ENCODE measurements at places on chromosomes 1 and 21.

- no peak for DNase-seq
These were observed 43.4 kb downstream of the URB1 start for GRCh38 chr21:32349333-32349944.

GRCh38 chr1:205824180-205824579 lies 11.2 kb upstream of the SLC41A1 start:
- DNase-seq, result no peak

GRCh38 chr1:160739098-160739511 lies at the start of gene SLAMF7:
SLAMF7 (plus strand) TSS chr1:160739247; CDS start chr1:160739302, 55 bp downstream.
- DNase-seq, result no peak

- DNase-seq, result no peak
These were observed 1.2 kb downstream of the PKN2 start for GRCh38 chr1:88685259-88685620.

- no peak for DNase-seq
These were observed 31.0 kb upstream of the MAN1A2 start for GRCh38 chr1:117336088-117336817.

- no peak for DNase-seq
These were observed 3.6 kb downstream of the B3GALT5 start for GRCh38 chr21:39616211-39616772.

DNA sequence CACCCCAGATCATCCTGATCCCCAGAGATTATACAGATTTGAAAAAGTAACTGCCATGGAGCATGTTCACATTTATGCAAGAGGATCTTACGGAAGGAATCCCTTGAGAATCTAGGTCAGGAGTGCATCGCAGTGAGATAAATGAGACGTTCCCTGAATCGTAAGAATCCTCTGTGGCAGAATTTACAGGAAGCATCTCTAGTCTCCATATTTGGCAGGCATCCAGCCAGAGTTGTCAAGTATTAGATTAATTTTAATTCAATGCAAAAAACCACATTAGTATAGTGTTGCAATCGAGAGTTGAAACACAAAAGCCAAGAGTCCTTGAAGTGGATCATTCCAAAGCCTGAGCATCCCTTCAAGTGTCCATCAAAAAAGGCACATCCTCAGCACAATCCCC lies 100.8 kb downstream of the RRAGC start:
- DNase-seq, result no peak

DNA sequence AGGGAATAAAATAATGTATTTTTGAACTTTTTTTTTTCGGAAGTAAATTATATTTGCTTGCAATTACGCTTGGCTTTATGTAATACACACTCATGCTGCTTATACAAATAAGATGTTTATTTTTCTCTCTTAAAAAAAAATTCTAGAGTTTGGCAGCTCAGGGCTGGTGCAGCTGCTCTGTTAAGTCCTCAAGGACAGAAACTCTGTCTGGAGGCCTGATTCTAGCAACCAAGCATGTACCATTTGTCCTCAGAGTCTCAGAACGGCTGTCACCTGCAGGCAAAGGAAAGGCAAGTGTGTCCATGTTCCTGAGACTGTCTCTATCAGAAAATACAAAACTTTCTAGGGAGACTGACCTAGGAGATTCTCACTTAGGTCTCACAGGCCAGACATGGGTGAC lies 23.2 kb upstream of the CLDN17 start:
- DNase-seq, result no peak

DNA sequence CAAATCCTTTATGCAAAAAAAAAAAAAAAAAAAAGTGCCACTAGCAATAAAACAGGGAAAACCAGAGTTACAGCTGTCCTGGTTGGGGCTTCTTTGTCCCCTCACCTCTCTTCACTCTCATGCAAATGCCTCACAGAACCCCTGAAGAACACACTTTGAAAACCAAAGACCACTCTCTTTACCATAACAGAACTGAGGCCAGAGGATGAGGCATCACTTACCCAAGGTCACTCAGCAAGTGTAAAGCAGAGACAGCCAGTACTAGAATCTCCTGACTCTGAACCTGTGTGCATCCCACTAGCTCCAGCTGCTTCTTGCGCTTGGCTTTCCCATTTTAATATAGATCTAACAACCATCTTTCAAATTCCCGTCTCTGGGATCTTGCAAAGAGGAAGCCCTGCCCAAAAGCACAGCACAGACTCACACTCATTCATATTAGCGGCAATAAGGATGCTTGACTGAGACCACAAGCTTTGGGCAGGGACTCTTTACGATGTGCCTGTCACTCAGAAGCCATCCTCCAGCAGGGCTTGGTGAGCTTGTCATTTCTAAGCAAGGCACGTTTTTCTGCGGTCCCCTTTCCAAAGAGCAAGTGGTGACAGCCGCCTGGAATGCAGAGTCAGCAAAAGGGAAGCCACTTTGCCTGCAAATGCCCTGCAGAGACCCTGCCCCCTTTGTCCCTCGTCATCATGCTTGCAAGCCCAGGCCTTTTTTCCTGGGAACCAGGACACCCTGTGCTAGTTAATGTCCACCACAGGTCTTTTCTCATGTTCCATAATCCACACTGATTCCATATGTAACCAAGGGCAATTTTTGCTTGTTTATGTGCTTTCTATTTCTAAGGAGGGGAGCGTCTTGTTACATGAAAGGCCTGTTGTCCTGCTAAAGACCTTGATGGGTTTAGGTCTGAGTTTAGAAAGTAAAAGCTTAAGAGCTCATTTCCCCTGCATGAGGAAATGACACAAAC lies 76.5 kb upstream of the NFIA start:
- no peak for DNase-seq

DNA sequence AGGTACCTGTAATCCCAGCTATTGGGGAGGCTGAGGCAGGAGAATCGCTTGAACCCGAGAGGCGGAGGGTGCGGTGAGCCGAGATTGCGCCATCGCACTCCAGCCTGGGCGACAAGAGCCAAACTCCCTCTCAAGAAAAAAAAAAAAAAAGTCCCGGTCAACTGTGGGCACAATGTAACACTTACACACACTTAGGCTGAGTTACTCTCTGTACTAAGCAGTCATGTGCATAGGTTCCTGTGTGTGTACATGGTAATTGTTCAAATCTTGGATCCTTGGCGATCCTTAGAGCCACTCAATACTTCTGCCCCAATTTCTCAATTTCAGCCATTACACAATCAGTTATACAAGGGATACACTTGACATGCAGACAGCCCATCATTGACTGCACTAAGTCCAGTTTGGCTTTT lies 11.6 kb downstream of the SDCCAG8 start:
- DNase-seq, result no peak

- no peak for DNase-seq
These were observed 67.9 kb upstream of the ARID1A start for GRCh38 chr1:26627954-26628353.

DNA sequence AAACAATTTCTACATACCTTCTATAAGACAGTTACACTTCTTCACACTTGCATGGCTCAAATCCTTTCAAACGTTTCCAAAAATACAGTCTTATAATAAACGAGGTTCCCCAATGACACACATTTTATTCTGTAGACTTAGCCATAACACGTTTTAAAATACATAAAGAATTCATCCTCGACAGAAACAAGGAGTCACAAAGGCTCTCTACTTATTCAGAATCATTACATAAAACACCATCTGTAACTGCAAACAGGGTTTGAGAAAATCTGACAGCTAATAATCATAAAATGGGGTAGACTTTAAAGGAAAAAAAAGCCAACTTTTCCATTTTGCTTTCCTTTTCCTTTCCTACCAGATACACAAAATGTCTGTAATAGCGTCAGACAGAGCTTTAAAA lies 1.8 kb downstream of the PIK3R3 start:
- no peak for DNase-seq

GRCh38 chr1:207259391-207259790 lies 62.1 kb upstream of the CD55 start:
- no peak for DNase-seq

- DNase-seq, result no peak
These were observed 38.5 kb downstream of the ZBTB18 start for GRCh38 chr1:244089561-244089960.

- DNase-seq, result no peak
These were observed 606.5 kb upstream of the CAMK1G start for GRCh38 chr1:208977012-208977411.

DNA sequence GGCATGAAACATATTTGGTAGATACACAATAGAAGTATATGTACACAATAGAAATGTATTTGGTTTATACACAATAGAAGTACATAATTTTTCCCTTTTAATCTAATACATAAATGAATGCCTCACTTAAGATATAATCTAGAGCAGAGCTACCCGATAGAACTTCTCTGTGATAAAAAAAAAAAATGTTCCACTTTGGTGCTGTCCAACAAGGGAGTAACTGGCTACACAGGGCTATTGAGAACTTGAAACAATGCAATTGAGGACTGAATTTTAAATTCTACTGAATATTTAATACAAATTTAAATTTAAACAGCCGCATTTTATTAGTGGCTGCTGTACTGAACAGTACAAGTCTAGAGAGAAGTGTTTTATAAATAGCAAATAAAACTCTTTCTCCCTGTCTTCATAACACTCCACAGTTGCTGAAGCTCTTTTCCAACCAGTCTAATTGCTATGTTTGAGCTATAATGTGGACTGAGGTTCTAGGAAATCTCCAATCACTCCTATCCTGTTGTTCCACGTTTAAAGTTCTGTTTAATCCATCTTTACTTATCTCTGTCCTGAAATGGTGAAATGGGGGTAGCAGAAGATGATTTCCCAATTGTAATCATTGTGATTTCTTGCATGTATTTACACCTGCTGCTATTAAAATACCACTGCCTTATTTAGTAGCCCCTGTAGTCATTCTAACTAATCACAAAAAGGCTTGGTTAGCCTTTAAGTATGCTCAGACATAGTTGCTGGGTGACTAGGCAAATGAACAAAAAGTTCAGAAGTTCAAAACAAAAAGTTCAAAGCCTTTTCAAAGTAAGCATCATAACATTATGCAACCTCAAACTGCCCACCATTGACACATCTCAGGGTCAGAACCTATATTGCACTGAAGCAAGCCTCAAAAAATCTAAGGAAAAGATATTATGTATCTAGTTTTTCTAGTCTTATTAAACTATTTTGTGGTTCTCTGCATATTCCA lies 192.3 kb upstream of the C1orf87 start:
- DNase-seq, result no peak

DNA sequence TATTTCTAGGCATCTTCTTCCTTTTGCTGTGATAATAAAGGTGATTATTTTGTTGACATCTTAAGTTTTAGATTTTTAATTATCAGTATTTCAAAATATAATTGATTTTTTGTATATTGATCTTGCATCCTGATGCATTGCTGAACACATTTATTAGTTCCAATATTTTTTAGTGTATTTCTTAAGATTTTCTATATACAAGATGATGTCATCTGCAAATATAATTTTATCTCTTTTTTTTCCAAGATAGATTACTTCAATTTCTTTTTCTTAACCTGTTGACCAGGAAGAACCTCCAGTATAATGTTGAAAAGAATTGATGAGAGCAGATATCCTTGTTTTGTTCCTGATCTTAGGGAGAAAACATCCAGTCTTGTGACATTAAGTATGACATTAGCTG lies 54.8 kb upstream of the LRRN2 start:
- no peak for DNase-seq

- no peak for DNase-seq
These were observed 59.0 kb downstream of the ZBTB17 start for GRCh38 chr1:15916916-15917315.

DNA sequence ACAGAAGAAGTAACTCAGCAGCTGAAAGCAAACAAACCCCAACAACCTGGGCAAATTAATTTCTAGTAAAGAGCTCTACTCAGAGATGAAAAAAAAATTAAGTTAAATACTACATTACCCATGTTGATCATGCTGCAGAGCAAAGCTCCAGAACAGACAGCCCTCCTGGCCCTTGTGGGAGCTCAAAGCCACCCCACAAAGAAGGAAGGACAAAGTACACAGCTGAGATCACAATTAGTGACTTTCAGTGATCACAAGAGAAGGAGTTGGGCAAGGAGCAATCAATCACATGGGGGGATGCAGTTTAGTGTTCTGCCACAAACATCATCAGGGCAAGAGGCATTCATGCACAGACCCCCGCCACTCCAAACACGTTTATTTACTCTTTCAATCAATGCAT lies 114.2 kb downstream of the DAB1 start:
- no peak for DNase-seq

DNA sequence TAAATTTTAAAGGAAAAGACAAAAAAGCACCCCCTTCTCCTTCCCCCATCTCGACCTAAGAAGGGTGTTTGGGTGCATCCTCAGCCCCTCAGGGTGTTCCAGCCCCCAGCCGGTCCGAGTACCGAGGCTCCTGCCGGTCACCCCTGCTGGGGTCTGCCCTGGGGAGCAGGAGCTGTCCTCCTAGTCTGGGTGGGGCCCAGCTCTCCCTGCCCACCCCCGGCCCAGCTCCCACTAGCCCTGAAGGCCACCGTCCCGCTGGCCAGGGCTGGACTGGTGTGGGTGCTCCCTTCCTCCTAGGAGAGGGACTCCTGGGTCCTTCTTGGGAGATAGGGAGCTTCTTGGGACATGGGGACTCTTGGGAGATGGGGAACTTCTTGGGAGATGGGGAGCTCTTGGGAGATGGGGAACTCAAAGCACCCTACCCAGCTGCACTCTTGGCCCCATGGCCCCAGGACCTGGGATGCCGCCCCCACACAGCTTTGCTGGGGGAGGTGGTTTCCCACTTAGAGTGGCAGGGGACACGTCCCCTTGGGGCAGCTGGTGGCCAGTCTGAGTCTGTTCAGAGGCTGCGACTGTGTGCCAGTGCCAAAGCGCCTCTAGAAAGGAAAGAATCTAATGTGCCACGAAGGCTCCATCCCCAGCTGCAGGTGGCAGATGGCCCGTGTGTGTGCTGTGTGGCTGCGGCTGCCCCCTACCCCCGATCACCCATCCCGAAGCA lies 44.5 kb downstream of the MORN1 start:
- no peak for DNase-seq

DNA sequence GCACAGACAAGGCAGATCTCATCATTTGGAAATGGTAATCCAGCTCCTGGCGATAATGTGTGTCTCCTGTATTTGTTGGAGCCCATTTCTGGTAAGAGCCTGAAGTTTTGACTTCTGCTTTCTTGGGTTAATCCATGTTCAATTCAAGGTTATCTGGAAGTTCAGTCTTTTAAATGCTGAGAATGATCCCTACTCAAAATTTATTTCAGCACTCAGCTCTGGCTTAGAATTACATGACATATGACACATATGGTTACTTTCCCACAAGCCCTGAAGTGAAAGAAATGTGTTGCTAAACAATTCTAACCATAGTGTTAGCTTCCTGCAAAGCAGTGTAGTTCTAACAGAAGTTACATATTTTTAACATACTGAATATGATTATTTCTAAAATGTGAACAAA lies 2.7 kb downstream of the PTGFR start:
- DNase-seq, result no peak

DNA sequence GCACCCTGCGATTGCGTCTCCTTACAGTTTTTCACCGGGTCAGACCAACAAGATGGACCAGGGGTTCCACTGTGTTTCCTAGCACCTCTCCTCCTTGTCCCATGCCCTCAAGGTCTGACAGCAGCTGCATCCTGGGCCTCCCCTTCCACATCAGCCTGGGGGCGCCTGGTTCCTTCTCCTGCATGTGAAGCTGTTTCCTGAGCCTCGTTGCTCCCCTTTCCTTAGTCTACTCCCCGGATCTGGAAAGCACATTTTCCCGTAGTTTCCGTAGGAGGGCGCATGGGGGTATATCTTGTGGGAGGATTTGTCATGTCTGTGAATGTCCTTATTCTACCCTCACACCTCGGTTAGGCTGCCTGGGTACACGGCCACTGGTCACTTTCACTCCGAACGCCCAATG lies 6.1 kb downstream of the PRDM15 start:
- DNase-seq, result no peak
